ENCODE measurements at places on chromosomes 1 and 21.

DNA sequence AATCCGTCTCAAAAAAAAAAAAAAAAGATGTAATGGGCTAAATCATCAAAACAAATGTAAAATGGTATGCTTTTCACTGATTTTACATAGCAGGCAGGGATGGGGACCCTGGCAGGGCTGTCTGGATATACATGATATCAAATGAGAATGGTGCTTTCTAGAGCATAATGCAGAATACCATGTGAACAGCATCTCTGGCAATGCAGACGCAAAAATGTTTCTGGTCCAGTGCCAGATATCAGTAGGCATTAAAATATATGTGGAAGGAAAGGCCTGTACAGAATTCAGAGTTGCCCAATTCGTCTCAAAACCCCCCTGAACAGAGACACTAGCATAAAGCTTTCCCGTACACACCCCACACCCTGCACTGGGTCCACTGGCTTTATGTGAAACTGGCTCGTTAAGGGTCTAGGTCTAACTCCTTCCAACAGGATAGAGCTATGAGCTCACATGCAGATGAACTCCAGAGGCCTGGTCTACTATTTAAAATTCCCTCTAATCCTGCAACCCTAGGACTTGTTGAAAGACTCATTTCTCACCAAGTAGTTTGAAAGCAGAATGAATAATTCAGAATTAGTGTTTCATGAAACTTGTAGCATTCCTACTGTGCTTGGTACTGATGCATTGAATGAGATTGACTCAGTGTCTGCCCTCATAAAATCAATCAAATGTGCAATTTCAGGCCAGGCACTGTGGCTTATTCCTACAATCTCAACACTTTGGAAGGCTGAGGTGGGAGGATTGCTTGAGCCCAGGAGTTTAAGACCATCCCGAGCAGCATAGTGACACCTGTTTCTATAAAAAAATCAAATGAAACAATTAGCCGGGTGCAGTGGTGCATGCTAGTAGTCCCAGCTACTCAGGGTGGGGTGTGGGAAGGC, 2.6 kb upstream of the MYSM1 start:
- no peak for DNase-seq

DNA sequence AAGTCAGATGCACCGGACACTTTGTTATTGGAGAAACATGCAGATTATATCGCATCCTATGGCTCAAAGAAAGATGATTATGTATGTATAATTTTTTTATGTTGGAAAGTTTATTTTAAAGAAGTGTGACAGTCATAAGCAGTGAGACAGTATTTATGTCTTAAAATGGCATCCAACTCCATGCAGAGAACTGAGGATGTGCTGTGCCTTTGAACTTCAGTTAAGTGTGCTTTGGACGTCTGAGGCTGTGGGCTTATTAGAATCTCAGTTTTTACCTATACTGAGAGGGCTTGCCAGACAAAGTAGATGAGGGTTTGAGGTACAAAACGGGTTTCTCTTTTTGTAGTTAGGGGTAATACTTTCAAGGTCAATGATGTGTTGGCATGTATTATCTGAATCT, 1.5 kb downstream of the RABGGTB start:
- no peak for DNase-seq

GRCh38 chr1:53294567-53294966, 33.3 kb downstream of the LRP8 start:
- no peak for DNase-seq

- DNase-seq: no peak
Measured at GRCh38 chr1:212771341-212771740, 20.2 kb downstream of the NSL1 start.

- no peak for DNase-seq
Measured at GRCh38 chr1:24528744-24529143, 26.1 kb downstream of the RCAN3 start.

DNA sequence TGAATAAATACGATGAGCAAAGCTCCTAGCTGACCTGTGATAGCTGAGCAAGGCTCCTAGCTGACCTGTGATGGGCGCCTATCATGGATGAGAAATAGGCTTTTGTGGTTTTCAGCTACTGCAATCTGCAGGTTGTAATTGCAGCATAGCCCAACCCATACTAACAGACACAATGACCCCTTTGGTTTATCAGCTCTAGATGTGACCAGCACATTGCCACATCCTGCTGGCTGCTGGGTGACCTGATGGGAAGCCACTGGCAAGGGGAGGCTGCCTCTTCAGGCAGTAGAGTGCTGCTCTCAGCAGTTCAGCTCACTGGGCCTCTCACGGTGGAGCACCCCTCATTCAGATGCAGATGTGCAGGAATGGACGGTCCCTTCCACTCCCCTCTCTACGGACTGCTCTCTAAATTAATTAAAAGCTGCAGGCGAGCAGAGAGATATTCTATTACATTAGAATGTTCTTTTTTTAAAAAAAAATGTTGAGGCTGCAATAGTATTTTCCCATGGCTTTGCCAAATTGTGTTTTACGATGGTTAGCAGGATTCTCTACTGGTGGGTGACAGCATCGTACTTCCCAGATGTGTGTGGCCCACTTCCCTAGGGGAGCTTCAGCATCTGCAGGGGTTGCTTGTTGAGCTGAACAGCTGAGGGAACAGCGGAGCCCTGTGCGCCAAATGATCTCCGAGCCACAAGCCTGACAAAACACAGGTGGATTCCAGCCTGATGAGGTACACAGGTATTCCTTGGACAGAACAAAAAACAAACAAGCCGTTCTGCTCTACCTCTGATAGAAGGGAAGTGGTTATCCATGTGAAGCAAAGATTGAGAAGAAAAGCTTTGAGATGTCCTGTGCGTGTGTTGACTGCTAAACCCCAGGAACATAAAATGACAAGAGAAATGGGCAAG, 65.0 kb downstream of the SYT6 start:
- no peak for DNase-seq

GRCh38 chr1:58884706-58885661, 101.1 kb upstream of the JUN start:
- DNase-seq: no peak

DNA sequence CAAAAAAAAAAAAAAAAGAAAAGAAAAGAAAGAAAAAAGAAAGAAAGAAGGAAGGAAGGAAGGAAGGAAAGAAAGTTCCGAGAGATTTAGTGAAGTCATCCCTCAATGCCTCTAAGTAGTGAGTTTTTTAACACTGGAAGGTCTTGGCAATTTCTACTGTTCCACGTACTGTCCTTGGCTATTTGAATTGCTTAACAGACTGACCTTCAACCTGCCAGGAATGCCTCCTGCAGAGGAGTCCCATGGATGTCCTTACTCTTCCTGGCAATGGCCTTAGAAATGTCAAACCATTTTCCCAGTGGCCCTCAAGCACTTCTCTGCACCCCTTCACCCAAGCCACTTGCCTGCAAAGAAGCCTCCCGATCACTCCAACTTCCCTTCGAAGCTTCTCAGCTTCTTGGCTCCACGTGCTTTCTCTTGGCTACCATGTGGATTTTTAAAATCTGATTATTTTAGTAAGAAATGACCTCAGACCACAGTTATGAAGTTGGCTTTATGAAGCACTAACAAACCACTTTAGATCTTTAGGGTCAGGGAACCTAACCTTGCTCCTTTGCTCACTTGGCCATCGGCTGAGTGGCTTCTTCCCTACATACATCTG, 43.7 kb upstream of the ABCG1 start:
- no peak for DNase-seq

Data from left renal pelvis (tissue), 4 donors.